ENCODE measurements at places on chromosomes 1 and 21. TPM values are rescaled to one million over a fixed set of nuclear protein-coding genes. Genes with fewer than 3 reads are reported as not detected.

The C1orf141 gene
- total RNA-seq = not detected

GRCh38 chr1:41812453-41812852 is 106.3 kb downstream of the HIVEP3 start:
- H3K4me3 ChIP-seq = no peak overlapping the region
- H3K27me3 ChIP-seq = no peaks in the 10 kb centered on the region
- no peak overlapping the region for H3K27ac ChIP-seq
- H3K4me1 ChIP-seq = peaks cover 2% of the 10 kb centered on the region

DNA sequence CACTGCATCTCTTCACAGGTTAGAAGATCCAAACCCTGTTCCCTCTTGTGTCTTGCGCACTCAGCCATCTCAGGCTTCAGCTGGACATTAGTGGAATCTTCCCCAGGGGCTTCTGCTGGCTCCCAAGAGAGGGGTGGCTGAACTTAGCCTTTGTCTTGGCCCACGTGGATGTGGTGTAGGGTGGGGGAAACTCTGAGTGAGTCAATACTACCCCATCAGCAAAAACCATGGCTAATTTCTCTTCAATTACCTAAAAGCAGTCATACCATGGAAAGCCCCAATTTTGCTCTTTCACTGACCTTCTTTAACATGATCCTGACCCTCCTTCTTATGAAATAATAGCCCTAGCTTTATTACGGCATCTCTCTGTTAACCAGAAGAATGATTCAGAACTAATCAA is 72.5 kb upstream of the RAB3GAP2 start:
- H3K27me3 ChIP-seq = peaks cover 2% of the 10 kb centered on the region
- no peak for DNase-seq
- H3K4me1 ChIP-seq = no peaks in the 10 kb centered on the region
- H3K27ac ChIP-seq = no peak overlapping the region
- H3K36me3 ChIP-seq = no peaks in the 10 kb centered on the region
- no peak overlapping the region for H3K4me3 ChIP-seq

DNA sequence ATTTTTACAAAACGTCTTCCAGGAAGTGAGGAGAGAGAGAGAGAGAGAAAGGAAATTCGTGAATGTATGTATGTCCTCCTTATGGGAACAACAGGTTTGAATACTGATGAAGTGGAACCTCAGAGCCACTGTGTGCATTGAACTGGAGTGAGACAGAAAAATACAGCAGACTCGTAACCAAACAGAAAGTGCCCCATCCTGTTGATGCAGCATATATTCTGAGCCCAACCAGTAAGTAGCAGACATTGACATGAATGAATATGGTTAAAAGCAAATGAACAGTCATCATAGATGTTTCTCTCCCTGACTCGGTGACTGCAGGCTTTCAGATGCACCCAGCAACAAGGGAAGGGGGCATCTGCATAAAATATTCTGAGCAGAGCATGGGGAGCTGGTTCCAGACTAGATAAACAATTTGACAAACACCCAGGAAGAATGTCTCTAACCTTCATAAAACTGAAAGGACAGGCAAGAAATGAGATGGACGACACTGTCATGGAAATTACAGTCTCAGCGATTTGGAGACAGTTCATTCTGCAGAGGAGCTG is 471.0 kb upstream of the PBX1 start:
- H3K27ac ChIP-seq = no peak overlapping the region
- H3K4me3 ChIP-seq = no peak overlapping the region
- H3K36me3 ChIP-seq = no peaks in the 10 kb centered on the region
- no peaks in the 10 kb centered on the region for H3K27me3 ChIP-seq
- DNase-seq = no peak
- H3K4me1 ChIP-seq = no peaks in the 10 kb centered on the region

- no peaks in the 10 kb centered on the region for H3K4me1 ChIP-seq
- no peaks in the 10 kb centered on the region for H3K27me3 ChIP-seq
- DNase-seq = no peak
These were observed 64.8 kb upstream of the ZNF281 start for GRCh38 chr1:200474633-200475032.

- no peaks in the 10 kb centered on the region for H3K27me3 ChIP-seq
- no peak overlapping the region for H3K27ac ChIP-seq
- no peak overlapping the region for H3K4me3 ChIP-seq
- no peaks in the 10 kb centered on the region for H3K4me1 ChIP-seq
- H3K36me3 ChIP-seq = no peaks in the 10 kb centered on the region
- DNase-seq = no peak
These were observed 188.9 kb upstream of the MAP1LC3C start for GRCh38 chr1:242187816-242188215.

- no peak overlapping the region for H3K27ac ChIP-seq
- no peaks in the 10 kb centered on the region for H3K36me3 ChIP-seq
- H3K27me3 ChIP-seq = no peaks in the 10 kb centered on the region
- H3K4me3 ChIP-seq = no peak overlapping the region
- DNase-seq = no peak
- H3K4me1 ChIP-seq = no peaks in the 10 kb centered on the region
These were observed 35.7 kb downstream of the RGS5 start for GRCh38 chr1:163166886-163167555.

- no peaks in the 10 kb centered on the region for H3K27me3 ChIP-seq
- H3K27ac ChIP-seq = no peak overlapping the region
- peaks cover 12% of the 10 kb centered on the region for H3K4me1 ChIP-seq
- no peak for DNase-seq
- H3K4me3 ChIP-seq = no peak overlapping the region
- peaks cover 7% of the 10 kb centered on the region for H3K36me3 ChIP-seq
These were observed 9.8 kb downstream of the PARP1 start for GRCh38 chr1:226397955-226398636.

The NSUN4 gene
- total RNA-seq = 25.0 TPM

DNA sequence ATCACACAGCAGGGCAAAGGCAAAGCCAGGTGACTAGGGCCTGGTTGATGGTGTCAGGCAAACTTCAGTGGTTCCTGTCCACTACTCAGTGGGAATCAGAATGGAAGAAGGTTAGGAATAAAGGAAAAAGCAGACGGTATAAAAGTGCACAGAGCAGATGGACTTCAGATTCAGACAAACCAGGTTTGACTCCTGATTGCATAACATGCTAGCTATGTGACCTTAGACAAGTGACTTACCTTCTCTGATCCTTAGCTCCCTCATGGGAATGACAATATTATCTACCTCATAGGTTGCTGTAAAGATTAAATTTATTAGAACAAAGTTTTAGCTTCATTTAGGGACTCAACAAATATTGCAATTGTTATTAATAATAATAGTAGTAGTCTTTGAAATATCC is 4.9 kb downstream of the PAQR7 start:
- H3K27me3 ChIP-seq = no peaks in the 10 kb centered on the region
- H3K4me1 ChIP-seq = peaks cover 15% of the 10 kb centered on the region
- H3K36me3 ChIP-seq = no peaks in the 10 kb centered on the region
- no peak for DNase-seq

The SELENBP1 gene
- total RNA-seq = not detected

DNA sequence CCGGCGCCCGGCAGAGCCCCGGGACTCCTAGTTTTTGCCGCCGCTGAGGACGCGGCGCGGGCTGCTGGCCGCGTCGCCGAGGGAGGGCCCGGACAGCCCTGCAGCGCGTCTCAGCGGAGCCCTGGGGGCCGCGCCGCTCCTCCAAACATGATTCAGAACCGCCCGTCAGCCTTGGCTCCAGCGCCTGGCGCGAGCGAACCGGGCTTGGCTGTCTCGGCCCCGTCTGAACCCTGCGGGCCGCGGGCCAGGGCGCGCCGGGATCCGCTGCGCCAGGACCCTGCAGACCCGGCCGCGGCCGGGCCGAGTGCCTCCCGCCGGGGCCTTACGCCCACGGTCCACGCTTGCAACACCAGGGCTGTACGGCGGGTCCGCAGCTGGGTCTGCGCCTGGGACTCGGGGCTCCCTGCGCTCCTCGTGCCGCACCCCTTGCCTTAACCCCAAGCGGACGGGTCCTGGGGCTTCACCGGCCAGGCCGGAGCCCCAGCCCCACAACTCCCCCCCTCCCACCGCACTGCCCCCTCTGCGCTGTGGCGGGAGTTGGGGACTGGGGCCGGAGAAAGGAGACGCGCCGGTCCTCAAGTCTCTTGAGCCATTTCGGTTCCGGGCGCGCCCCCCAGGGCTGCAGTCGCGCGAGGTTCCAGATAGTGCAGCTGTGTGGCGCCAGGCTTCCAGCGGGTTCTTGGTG is 48.4 kb upstream of the CD34 start:
- no peak for DNase-seq
- H3K36me3 ChIP-seq = no peaks in the 10 kb centered on the region
- H3K4me3 ChIP-seq = no peak overlapping the region
- H3K27me3 ChIP-seq = peaks cover 40% of the 10 kb centered on the region

- DNase-seq = no peak
- no peaks in the 10 kb centered on the region for H3K27me3 ChIP-seq
- no peak overlapping the region for H3K4me3 ChIP-seq
These were observed 32.5 kb downstream of the MACF1 start for GRCh38 chr1:39236971-39237370.

- H3K27me3 ChIP-seq = no peaks in the 10 kb centered on the region
- DNase-seq = no peak
- H3K27ac ChIP-seq = no peak overlapping the region
These were observed 145.4 kb downstream of the C1orf21 start for GRCh38 chr1:184532199-184532598.

DNA sequence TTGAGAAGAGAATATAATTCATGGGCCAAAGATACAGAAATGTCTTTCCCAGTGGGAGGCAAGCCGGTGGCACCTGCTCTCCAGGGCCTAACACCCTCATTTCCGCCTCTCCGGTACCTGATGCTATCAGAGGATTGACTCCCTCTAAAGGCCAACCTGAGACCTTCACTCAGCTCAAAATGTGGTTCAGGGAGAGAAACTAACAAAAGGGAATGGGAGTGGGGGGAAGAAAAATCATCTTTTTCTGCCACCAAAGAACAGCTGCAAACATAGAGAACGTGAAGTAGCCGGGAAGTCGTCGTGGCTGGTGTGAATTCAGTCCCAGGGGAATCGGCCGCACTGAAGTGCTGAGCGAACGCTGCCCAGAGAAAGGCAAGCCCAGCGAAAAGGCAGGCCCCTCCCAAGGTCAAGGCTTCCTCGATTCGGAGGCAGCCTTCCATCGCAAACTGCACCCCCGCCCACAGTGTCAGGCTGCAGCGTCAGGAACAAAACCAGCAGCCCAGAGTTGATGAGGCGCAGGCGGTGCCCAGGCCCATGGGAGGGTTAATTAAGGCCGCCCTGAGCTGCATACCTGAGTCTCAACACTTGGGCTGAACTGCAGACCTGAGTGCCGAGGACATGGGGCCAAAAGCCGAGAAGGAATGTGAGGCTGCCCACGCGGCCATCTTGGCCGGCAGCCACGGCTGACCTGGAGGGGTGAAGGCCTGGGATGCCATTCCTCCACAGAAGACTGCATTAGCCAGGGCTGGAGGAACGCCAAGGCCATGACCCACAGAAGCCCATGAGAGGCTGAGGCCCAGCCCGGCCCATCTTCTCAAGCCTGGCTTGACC is 160.2 kb downstream of the PSMG1 start:
- H3K4me3 ChIP-seq = no peak overlapping the region
- no peaks in the 10 kb centered on the region for H3K36me3 ChIP-seq
- H3K27ac ChIP-seq = no peak overlapping the region
- no peak for DNase-seq
- peaks cover 21% of the 10 kb centered on the region for H3K27me3 ChIP-seq

The S100A3 gene
- not detected for total RNA-seq

DNA sequence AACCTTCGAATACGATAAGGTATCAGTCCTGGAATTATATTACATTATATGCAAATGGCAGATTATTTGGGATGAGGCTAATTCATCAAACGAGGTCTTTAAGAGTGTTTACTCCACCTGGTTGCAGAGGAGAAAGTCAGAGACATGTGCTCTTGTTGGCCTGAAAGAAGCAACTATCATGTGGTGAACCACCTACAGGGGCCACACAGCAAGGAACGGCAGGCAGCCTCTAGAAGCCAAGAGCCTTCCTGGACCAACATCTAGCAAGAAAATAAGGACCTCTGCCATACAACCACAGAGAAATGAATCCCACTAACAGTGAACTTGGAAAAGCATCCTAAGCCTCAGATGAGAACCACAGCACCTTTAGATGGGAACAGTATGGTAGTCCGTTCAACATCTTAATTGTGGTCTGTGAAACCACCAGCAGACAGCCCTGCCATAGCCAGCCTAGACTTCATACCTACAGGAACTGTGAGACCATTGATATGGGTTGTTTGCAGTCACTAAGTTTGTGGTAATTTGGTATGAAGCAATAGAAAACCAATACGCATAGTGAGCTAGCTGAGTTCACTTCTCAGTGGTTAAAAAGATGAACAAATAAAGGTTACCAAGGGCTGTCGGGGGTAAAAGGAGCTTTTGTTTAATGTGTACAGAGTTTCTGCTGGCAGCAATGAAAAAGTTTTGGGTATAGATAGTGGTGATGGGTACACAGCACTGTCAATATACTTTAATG is 345.7 kb upstream of the RUNX1 start:
- H3K4me3 ChIP-seq = no peak overlapping the region
- no peak overlapping the region for H3K27ac ChIP-seq
- H3K27me3 ChIP-seq = no peaks in the 10 kb centered on the region
- no peaks in the 10 kb centered on the region for H3K36me3 ChIP-seq
- DNase-seq = no peak

DNA sequence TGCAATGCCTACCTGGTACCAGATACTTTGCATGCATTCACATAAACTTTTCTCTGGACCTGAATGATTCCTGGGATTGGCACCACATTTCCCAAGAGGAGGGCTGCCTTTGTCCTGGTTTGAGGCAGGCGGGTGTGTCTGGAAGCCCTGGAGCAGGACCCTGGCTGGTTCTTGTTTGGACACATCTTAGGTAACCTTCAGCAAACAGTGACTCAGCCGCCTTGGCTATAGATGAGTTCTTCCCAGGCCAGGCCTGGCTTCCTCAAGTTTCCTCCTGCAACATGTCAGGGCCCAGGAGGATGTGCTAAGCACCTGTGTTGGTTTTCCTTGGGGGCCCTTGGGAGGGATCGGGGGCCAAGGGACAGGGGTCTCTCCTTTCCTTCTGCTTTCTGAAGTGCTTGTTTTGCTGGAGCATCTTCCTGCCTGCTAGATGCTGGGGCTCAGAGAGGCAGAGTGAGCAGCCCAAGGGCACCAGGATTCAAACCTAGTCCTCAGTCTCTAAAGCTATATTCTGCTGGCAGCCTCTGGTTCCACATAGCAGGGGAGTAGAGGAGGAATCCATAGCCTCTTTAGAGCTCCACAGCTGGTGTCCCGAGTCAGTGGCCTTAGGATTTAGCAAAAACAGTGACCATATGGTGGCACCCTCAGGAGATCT is 38.2 kb downstream of the PAX7 start:
- no peak overlapping the region for H3K27ac ChIP-seq
- H3K27me3 ChIP-seq = no peaks in the 10 kb centered on the region
- no peak overlapping the region for H3K4me3 ChIP-seq
